Stimulated activated CD8-positive, alpha-beta memory T cell treated with anti-CD3 and anti-CD28 coated beads, Interleukin-2, amount 100 ng/mL, for 1 hour (primary cell): ENCODE measurements at places on chromosomes 13 and 19.

- no peak for DNase-seq
Measured at GRCh38 chr13:113273851-113274590, 23.0 kb upstream of the LAMP1 start.

DNA sequence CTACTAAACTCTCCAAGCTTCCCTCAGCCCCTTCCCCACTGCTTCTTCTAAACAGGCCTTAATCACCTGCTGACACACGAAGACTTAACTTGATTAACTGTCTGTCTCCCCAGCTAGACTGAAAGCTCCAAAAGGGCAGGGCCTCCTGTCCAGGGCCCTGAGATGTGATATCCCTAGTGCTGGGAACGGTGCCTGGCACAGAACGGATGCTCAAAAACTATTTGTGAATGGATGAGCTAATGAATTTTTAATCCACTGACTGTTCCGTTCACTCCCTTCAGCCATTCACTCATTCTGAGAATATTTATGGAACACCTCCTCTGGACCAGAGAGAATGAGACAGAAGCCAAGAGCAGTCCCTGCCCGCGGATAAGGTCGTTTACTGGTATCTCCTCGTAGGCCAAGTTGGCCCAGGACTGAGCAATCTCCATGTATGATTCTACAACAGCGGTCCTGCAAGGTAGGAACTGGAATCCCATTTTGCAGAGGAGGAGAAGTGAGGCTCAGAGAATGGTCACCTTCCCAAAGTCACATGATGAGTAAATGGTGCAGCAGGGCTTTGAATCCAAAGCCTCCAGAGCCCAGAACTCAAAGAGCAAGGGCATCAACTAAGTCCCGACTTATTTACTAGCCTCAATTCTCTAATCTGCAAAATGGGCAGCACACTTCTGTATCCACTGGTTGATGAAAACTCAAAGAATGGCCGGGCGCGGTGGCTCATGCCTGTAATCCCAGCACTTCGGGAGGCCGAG, 3.4 kb downstream of the DMWD start:
- no peak for DNase-seq

DNA sequence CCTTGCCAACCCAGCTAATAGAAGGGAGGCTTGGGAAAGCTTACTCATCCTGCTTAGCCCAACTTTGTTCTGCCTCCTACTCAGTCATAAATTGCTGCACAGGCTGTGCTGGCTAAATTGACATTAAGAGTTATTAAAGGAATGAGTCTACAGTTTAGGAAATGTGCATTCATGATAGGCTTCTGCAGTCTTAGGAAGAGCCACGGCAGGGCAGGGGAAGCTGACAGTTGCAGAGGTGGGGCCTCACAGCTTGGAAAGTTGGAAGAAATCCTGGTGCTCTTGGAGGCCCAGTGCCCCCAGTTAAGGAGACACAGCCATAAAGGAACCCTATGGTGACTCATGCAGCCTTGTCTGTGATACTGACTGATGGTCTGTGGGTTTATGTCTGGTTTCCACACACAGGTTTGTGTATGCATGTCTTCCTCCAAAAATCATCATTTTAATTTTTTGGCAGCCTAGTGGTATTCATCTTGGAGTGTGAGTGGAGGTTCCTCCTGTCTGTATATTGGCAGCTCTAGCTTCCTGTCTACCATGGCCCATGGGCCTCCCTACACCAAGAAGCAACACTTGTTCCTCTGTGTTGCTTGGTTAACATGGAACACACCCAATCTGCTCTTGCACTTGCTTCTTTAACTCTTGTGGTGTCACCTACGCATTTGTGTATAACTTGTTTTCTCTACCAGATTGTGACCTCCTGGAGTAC, 135.0 kb upstream of the KL start:
- DNase-seq, result no peak

DNA sequence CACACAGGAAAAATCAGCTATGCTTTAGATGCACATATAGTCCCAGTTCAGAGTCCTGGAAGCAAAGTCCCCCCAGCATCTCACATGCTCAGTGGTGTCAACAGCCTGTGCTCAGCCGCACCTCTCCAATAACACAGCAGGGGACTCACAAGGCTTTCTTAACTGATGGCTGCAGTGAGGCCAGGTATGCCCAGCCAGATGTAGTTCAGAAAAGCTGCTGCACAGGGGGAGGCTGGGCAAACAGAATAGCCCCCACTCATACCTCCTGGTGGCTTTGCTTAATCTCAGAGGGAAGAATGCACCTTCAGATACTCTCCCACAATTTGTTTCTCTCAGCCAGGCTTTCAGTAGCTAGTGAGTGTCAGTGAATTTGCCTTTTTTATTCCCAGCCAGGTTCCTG, 33.4 kb downstream of the FAM124A start:
- DNase-seq, result no peak

DNA sequence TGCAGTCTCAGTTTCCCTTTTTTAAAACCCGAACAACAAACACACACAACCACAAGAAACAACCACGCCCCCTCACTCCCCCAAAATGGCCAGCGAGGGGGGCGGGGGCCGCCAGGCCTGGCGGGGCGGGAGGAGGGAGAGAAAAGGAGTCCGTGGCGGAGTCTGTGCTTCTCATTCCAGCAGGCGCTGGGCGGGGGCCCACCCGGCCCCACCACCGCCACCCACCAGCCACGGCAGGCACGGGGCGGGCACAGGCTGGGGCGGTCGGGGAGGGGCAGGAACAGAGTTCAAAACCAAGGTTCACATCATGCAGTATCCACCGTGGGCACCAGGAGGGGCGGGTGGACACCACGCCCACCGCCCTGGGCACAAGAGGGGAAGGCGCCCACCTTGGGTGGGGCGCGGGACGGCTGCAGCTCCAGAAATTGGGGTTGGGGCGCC, 12.9 kb downstream of the DPF1 start:
- no peak for DNase-seq

GRCh38 chr13:41995946-41996345, 35.0 kb upstream of the VWA8 start:
- DNase-seq, result no peak

DNA sequence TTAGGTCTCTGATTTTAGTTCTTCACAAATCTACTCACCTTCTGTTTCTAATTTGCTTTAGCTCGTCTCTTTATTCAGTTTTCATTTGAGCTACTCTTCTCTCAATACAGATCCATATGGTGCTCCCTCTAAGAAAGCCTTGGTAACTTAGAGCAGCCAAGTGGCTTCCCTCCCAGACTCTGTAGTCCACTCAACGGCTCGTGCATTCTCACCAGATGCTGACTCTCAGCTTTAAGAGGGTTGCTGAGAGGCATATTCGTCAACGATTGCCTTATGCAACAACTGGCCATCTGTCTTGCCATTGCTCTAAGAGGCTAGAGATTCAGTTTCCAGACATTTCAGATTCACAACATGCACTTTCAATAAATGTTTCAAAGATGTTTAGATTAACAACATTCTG, 785.8 kb upstream of the SLC10A2 start:
- no peak for DNase-seq

DNA sequence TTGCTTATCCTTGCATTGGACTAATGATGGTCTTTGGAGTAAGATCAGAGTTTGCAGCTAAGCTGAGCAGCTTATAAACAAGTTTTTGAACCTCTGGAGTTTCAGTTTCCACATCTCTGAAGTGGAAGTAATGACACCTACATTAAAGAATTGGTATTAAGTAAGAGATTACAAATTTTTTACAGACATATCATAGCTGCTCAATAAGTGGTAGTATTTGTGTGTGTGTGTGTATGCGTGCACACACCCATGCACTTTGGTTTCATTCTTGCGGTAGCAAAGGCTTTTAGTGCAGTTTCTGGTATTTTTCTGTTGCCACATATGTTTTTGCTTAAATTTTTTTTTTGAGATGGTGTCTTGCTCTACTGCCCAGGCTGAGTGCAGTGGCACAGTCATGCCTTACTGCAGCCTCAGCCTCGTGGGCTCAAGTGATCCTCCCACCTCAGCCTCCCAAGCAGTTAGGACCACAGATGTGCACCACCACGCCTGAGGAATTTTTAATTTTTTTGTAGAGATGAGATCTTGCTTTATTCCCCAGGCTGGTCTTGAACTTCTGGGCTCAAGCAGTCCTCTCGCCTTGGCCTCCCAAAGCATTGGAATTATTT, 4.5 kb downstream of the NAA16 start:
- DNase-seq, result no peak

- peak; percentile 36 for DNase-seq
Measured at GRCh38 chr19:19628501-19629134, 598 bp upstream of the LPAR2 start.

- no peak for DNase-seq
Measured at GRCh38 chr19:41479757-41480191, 36.8 kb downstream of the ERICH4 start.

- DNase-seq, result no peak
Measured at GRCh38 chr13:30158774-30159445, 148.4 kb downstream of the KATNAL1 start.

GRCh38 chr19:10517760-10518443, 655 bp upstream of the S1PR5 start:
- no peak for DNase-seq

DNA sequence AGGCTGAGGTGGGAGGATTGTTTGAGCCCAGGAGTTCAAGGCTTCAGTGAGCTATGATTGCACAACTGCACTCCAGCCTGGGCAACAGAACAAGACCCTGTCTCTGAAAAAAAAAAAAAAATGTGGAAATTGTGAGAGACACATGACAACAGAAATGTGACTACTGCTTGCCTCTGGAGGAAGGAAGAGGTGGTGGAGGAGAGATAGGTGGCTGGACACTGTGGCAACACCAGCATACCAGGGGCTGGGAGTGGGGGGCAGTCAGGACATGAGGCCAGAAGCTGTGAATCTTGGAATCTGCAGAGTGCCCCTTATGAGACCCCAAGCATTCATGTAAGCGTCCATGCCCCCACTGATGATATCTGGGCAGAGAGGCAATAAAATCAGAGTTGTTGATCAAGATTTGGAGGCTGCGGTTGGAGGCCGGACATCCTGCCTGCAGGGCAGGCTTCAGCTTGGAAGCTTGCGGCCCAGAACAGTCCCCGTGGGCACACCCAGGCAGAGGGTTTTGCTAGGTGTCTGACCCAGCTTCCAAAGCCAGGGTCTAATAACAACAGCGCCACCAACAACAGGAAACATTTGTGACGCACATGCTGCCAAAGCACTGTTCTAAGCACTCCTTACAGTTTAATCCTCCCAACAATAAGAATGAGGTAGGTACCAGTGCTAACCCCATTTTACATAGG, 16.9 kb downstream of the FAM187B start:
- peak; percentile 49 for DNase-seq

DNA sequence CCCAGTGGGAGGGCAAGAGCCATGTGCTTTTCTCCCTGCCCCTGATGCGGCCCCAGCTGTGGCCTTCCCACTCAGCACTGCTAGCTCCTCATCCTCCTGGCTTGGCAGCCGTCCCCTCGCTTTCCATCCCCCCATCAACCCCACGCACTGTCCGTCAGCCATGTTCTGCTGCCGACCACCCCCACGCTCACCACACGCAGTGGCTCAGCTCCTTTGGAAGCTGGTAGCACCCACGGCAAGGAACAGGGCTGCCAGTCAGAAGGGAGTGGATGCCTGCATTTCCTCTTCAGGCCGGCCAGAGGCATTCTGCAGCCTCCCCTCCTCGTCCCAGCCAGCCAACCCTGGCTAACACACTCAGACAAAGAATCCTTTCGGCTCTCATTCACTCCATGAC, 6.3 kb downstream of the CALM3 start:
- DNase-seq, result no peak

GRCh38 chr13:50584856-50585580, 258.5 kb downstream of the DLEU7 start:
- DNase-seq, result no peak
